Smooth muscle cell of the pulmonary artery (primary cell): ENCODE measurements at places on chromosomes 5 and 9. TPM values are rescaled to one million over a fixed set of nuclear protein-coding genes. Genes with fewer than 3 reads are reported as not detected.

Gene PHF24
- total RNA-seq, result 0.07 and 0.10 TPM in 2 replicates

Gene CDH18
- total RNA-seq, result 0.33 and 5.3 TPM in 2 replicates

Gene BTNL8
- total RNA-seq, result not detected in 2 replicates

Gene FGF10
- total RNA-seq, result 0.10 and 2.2 TPM in 2 replicates

Gene BARHL1
- not detected in 2 replicates for total RNA-seq

Gene WDR38
- total RNA-seq, result not detected in 2 replicates

Gene WNT8A
- total RNA-seq, result not detected in 2 replicates

Gene PTGER4
- 15.0 and 25.0 TPM in 2 replicates for total RNA-seq

Gene DDX4
- total RNA-seq, result not detected in 2 replicates

Gene TLR4
- total RNA-seq, result 21.7 and 35.8 TPM in 2 replicates

Gene SOHLH1
- total RNA-seq, result not detected in 2 replicates

Gene RABEPK
- total RNA-seq, result 25.7 and 29.9 TPM in 2 replicates

Gene PCDHA9
- 0.07 and 0.10 TPM in 2 replicates for total RNA-seq

Gene PCDH12
- 0.36 and 0.46 TPM in 2 replicates for total RNA-seq

Gene CARTPT
- not detected in 2 replicates for total RNA-seq

Gene LHX6
- not detected in 2 replicates for total RNA-seq

Gene SUSD3
- 0.36 TPM in 1 of 2 replicates, not detected in the other for total RNA-seq

Gene STING1
- total RNA-seq, result 58.8 and 76.5 TPM in 2 replicates

Gene EDIL3
- 324 and 430 TPM in 2 replicates for total RNA-seq

Gene IFNK
- not detected in 2 replicates for total RNA-seq

Gene ARPC5L
- 7.6 and 13.3 TPM in 2 replicates for total RNA-seq

Gene NRG2
- 0.98 and 1.6 TPM in 2 replicates for total RNA-seq

Gene CNTNAP3
- total RNA-seq, result 6.4 and 17.7 TPM in 2 replicates

Gene ENTPD2
- not detected in 2 replicates for total RNA-seq

Gene GZMA
- total RNA-seq, result not detected in 2 replicates

Gene TMEM174
- total RNA-seq, result not detected in 2 replicates
